ENCODE measurements at places on chromosomes 4 and X.

DNA sequence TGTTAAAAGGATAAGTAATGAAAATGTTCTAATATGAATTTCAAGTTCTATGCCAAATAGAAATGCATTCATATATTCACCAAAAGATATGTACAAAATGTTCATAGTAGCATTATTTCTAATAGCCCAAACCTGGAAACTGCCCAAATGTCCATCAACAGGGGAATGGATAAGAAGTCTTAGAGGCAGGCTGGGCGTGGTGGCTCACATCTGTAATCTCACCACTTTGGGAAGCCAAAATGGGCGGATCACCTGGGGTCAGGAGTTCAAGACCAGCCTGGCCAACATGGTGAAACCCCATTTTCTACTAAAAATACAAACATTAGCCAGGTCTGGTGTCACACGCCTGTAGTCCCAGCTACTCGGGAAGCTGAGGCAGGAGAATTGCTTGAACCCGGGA is 2.3 kb upstream of the HPRT1 start:
- DNase-seq = no peak

- DNase-seq = no peak
Measured at GRCh38 chr4:180717451-180718033, 1525.7 kb upstream of the TENM3 start.

DNA sequence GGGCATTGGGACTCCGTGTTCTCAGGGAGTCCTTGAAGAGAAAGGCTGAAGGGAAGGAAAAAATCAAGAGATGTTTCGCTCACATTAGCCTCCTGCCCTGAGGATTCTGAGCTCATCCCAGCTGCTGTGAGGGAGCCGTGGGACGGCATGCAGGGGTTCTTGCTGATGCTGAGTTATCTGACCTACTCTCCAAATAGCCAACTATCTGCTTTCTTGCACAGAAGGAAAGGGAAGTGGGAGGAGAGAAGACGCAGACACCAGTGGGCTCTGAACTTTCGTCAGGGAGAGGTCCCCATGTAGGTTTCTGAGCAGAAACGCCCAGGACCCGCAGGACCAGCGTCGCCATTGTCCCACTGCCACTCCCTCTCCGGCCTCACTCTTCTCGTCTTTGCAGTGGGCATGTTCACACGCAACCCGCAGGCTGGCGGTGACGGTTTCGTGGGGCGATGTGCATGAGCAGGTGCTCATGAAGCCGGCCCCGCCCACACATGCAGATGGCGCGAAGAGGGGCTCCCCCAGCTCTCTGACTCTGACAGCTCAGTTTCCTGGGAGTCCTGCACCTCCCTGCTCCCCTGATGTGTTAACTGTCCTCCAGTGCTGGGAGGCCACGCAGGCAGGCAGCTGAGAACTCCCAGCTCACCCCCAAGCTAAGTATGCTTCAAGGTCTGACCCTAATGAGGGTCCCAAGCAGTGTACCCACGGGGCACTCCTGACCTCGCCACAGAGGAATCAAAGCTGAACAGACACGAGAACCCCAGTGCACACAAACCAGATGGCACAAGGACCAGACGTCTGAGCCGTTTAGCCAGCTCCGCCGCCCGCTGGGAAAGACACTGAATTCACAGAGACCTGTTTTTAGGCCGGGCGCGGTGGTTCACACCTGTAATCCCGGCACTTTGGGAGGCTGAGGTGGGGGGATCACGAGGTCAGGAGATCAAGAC is 13.6 kb upstream of the ABLIM2 start:
- no peak for DNase-seq

GRCh38 chrX:149877636-149878035 is 3.3 kb upstream of the MAGEA8 start:
- DNase-seq = no peak

DNA sequence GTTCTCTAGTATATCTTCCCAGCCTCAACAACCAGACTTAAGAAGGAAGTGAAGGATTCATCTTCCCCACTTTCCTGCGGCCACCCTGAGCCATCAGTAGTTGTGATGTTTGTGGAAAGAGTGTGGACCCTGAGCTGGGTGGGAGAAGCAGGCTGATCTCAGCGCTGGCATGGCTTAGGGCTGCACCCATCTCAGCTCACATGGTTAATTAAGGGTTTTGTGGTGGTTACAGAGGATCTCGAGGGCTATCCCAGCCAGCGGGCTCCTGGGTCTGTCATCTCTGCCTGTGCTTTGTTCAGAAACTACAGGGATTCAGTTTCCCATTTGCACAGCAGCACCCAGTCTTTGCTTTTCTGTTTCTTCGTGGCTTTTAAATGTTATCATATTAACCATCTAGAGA is 163.4 kb downstream of the PTTG2 start:
- no peak for DNase-seq

DNA sequence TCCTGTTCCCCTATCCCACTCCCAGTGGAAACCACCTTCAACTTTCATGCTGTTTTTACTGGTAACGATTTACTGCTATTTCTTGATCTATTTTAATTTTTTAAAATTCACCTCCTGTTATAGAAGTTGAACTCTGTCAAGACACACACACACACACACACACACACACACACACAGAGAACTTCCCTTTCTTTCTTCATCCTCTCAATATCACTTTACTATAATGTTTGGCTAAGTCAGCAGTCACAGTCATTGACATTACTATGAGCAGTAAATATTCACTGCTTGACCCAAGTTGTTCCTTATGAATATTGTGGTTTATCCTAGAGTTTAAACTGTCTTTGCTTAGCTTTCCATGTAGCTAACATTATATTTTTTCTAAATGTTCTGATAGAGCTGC is 24.0 kb upstream of the SGMS2 start:
- DNase-seq = no peak

Data from GF-D8 (cell line).